Stimulated activated CD8-positive, alpha-beta memory T cell treated with anti-CD3 and anti-CD28 coated beads, Interleukin-7, amount 100 ng/mL, for 48 hours (primary cell): ENCODE measurements at places on chromosomes 1 and 21.

DNA sequence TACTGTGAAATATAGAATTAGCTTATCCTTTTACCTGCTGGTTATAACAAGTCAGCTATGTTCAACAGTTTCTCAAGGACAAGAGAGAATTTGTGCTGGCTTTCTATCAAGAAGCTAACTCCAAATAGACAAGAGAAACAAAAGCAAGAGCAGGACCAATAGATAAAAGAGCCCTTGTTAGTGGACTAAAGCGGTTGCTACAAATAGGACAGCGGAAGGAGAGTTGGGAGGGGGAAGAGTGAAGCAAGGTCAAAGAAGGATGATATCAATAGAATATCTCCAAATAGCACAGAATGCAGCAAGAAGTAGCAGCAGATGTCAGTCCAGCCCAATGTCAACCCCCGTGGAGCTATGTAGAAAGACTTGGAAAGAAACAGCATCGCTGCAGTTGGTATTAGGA is 53.0 kb upstream of the AKT3 start:
- DNase-seq, result no peak

DNA sequence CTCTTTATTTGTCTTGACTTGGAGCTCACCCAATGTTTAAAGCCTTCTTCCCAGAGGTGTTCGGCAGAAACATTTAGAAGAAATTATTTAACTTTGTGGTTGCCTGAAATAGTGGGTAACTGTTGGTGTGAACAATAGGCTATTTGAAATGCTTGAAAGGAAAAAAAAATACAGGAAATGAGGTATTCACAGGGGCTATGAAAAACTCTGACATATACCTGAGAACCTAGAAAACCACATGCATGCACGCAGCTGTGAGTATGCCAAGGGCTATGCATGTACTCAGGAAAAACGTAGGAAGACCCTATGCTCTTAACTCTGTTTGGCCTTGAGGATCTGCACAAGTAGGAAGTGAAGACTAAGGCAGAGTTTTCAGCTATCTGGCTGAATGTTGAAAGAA is 16.4 kb upstream of the RNF186 start:
- no peak for DNase-seq

- DNase-seq, result no peak
Observed at GRCh38 chr1:62712336-62713243, 24.4 kb upstream of the DOCK7 start.

GRCh38 chr1:68558321-68559026 is 61.6 kb upstream of the DEPDC1 start:
- DNase-seq, result no peak

DNA sequence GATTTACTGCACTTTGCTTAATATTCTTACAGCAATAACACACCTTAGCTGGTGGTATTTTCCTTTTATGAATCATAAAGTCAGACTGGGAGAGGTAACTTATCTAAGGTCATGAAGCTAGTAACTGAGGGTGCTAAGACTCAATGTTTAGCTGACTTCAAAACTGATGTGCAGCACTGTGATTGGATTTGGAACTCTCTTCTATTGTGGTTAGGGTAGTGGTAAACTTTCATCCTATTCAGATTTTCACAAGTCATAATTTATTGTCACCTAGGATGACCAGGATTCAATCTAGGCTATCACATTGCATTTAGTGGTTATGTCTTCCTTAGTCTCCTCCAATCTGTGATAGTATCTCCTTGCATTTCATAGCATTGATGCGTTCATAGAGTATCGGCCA is 18.9 kb downstream of the EPB41 start:
- DNase-seq, result no peak

- no peak for DNase-seq
Observed at GRCh38 chr1:101203820-101204540, 32.8 kb upstream of the S1PR1 start.

DNA sequence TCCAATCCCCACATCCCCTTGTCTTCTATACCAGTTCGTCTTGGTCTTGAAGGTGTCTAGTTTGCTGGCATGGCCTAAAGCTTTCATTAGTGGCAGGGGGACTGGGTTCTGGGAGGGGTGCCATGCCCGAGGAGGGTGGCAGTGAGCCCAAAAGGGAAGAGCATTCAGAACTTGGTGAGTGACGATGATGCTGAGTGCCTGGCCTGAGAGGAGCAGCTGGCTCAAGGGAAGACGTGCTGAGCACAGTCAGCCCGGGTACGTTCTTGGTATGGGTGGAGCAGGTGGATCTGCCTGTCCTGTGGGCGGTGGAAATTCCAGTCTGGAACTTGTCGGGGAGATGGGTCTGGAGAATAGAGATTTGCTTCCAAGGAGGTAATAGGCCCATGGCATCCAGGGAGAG is 4.6 kb downstream of the FDPS start:
- no peak for DNase-seq

DNA sequence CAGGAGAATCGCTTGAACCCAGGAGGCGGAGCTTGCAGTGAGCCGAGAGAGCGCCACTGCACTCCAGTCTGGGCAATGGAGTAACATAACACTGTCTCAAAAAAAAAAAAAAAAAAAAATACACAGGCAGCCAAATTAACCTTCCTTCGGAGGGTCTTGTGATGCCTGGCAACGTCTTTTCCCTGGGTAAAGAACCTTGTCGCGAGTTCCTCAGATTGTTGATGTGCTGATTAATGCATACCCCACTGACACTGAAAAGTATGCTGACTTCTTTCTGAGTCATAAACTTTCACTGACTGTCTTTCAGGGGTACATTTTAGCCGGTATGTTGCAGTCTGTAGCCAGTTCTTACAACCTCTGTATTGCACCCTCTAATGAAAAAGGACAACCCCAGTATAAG is 95.1 kb upstream of the SOD1 start:
- DNase-seq, result no peak

GRCh38 chr1:211336161-211336560 is 9.5 kb downstream of the TRAF5 start:
- no peak for DNase-seq

DNA sequence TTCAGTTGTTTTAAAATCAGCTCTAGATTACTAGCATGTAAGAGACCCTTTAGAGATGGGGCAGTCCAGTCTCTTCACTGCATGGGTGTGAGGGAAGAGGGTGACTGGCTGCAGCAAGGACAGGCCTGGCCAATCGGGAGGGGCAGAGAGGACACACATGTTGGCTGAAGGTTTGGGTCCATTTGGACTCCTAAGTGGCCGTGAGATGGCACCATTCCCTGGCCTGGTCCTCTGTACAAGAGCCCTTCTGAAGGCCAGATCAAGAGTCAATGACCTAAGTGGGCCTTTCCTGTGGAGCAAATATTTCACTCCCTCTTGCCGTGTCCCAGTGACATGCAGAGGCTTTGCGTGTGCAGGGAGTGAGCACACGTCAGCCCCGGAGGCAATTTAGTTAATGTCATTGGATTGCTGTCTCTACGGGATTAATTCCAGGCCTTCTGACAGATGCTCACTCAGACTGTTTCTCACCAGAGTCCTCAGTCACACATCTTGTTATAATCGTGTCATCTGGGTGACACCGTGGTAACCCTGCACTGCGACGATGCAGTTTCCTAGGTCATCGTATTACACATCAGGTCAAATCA is 613.0 kb downstream of the NPHP4 start:
- DNase-seq, result no peak

- DNase-seq, result no peak
Observed at GRCh38 chr1:148289647-148290046, 137.6 kb upstream of the NBPF11 start.

- DNase-seq, result no peak
Observed at GRCh38 chr1:157487504-157487903, 64.8 kb downstream of the FCRL5 start.

DNA sequence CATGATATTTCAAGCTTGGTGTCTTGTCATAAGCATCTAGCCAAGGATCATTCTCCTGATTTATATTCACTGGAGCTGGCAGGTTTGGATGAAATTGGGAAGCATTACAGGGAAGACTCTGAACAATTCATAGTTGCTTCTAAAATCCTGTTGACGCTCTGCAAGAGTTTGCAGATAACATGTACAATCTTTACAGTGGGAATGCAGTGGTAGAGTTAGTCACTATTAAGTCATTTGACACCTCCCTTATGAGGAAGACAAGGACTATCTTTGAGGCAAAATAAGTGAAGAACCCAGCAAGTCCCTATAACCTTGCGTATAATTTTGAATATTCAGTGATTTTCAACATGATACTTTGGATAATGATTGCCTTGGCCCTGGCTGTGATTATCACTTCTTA is 45.3 kb upstream of the CRB1 start:
- DNase-seq, result no peak
